Activated CD4-positive, alpha-beta T cell treated with anti-CD3 and anti-CD28 coated beads, Interleukin-2, amount 10 ng/mL, durations not matched to agents 7 days and 5 days (primary cell): ENCODE measurements at places on chromosomes 1 and 21. TPM values are rescaled to one million over a fixed set of nuclear protein-coding genes. Genes with fewer than 3 reads are reported as not detected.

The PGLYRP3 gene
- total RNA-seq: not detected

The HSD3B1 gene
- total RNA-seq: not detected

The LRRC53 gene
- total RNA-seq: not detected

The SOX13 gene
- 0.60 TPM for total RNA-seq

The E2F2 gene
- 112 TPM for total RNA-seq

DNA sequence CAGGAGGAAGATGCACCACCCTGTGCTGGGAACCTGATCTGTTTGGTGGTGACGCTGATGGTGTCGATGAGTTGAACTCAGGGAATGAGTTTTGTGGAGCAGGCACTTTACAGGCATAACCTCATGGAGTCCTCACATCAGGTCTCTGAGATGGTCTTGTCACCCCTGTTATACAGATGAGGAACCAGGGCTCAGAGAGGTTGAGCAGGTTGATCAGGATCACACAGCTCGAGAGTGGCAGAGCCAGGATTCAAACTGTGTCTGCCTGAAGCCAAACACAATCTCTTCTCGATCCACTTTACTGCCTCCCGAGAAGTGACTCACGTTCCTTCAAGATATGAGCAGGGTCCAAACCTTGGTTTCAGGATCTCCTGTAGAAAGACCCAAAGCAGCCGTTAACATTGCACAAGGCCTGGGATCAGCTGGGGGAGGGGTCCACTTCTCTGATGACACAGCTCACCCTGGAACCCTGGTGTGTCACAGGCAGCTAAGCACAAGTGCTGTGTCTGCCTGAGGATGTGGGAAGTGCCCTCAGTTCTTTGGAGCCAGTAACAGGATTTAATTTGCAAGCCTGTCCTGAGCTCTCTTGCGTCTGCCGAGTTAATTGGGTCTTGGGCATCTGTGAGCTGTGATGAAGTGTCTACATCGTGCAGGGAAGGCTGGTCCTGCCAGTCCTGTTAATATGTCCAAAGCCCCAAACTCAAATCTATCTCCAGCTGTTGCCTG, 65.4 kb upstream of the STUM start:
- H3K36me3 ChIP-seq: no peaks in the 10 kb centered on the region
- peaks cover 50% of the 10 kb centered on the region for H3K27me3 ChIP-seq
- peaks cover 7% of the 10 kb centered on the region for H3K4me1 ChIP-seq
- no peak for DNase-seq
- no peak overlapping the region for H3K27ac ChIP-seq

DNA sequence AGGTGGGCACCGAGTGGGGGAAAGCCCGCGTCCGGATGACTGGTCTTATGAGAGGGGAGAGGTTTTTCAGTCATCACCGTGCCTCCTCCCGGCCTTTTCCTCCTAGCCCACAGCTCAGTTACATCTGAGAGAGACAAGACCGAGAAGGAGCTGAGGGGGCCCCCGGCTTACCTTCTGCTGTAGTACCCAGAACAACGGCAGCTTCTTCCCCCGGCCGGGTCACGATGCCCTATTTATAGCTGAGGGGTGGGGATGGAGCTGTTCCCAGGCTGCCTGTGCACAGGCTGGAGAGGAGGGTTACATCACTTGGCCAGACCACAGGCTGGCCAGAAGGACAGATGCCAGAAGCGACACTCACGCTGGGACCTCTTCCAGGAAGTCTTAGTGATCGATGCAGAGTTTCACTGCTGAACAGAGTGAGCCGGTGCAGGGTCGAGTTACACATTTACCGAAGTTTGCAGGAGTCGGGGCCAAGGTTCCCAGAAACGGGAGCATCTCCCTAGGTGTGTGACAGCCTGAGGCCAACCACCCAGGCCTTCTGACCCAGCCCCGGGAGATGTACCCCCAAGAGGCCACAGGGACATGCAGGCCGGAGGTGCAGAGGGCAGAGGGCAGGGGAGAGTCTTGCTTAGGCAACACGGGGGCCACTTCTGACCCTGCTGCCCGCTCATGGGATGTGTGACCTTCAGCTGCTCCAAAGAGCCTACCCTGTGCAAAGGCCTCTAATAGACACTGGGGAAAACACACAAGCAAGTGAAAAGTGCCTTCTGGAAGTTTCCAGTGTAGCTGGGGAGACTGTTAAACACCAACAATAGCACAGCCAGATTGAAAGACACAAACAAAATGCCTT, at the start of gene AGT:
Gene AGT, minus strand, starts transcription at position 208 of the 850 bp plus-strand sequence. CDS start 3,299 bp downstream, outside the sequence.
- H3K4me1 ChIP-seq: no peaks in the 10 kb centered on the region
- H3K4me3 ChIP-seq: no peak within 1 kb of the TSS
- no peak for DNase-seq
- no peaks in the 10 kb centered on the region for H3K36me3 ChIP-seq
- H3K27ac ChIP-seq: no peak within 1 kb of the TSS
- peaks cover 5% of the 10 kb centered on the region for H3K27me3 ChIP-seq

DNA sequence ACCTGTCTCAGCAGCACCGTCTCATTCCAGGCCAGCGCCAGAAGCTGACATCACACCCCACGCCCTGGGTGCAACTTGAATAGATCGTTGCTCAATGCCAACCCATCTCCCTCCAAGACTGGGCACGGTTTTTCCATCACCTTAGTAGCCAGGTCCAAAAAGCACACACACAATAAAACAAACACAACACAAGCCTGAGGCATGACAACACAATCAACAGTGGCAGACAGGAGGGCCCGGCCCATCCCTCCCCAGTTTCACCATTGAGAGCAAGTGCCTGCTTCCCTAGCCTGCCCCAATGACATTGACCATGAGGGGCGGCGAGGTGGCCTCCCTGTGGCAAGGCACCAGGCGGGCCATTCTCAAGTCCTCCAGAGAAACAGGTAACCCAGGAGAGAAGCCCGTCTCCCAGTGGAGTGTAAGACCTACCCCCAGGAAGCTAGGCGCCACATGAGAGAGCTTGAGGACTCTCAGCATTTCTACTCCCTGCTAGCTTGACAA, 2.7 kb downstream of the IFFO2 start:
- DNase-seq: no peak
- peak overlapping the region; percentile 80 for H3K4me3 ChIP-seq

DNA sequence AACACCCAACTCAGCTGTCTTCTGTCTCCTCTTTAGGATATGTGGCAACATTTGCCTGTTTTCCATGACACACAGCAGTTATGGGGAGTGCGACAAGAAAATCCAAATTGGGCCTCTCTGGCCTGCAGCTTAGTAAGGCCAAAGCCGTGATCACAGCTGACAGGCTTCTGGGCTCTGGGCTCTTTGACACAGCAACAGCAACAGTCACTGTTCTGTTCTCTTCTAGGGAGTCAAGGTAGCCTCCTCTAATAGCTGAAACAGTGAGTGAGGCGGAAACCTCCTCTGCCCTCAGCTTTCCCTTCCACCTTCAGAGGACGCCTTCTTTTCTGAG, 19.0 kb downstream of the CLCA1 start:
- no peaks in the 10 kb centered on the region for H3K4me1 ChIP-seq
- no peaks in the 10 kb centered on the region for H3K36me3 ChIP-seq
- no peak for DNase-seq
- H3K27me3 ChIP-seq: peaks cover under 1% of the 10 kb centered on the region

- H3K27me3 ChIP-seq: no peaks in the 10 kb centered on the region
- DNase-seq: no peak
- no peaks in the 10 kb centered on the region for H3K4me1 ChIP-seq
- no peak overlapping the region for H3K4me3 ChIP-seq
Measured at GRCh38 chr1:222994511-222995235, 148.4 kb downstream of the TLR5 start.

- no peak overlapping the region for H3K4me3 ChIP-seq
- H3K36me3 ChIP-seq: no peaks in the 10 kb centered on the region
- no peak overlapping the region for H3K27ac ChIP-seq
- H3K4me1 ChIP-seq: no peaks in the 10 kb centered on the region
- no peak for DNase-seq
Measured at GRCh38 chr1:197862221-197862620, 40.2 kb upstream of the C1orf53 start.

DNA sequence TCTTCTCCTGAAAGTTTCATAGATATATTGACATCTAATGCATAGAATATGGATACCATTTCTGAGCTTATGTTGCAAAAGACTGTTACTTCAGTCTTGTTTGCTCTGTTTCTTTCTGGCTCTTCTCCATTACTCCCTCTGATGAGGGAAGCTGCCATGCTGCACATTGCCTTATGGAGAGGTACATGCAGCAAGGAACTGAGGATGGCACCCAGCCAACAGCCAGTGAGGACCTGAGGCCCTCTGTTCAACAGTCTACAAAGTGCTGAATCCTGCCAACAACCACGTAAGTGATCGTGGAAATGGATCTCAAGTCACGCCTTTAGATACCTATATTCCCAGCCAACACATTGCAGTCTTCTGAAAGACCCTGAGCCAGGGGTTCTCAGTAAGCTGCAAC, 66.6 kb upstream of the ADAMTS5 start:
- H3K27ac ChIP-seq: no peak overlapping the region
- no peaks in the 10 kb centered on the region for H3K27me3 ChIP-seq
- no peaks in the 10 kb centered on the region for H3K4me1 ChIP-seq
- no peak for DNase-seq
- H3K4me3 ChIP-seq: no peak overlapping the region

DNA sequence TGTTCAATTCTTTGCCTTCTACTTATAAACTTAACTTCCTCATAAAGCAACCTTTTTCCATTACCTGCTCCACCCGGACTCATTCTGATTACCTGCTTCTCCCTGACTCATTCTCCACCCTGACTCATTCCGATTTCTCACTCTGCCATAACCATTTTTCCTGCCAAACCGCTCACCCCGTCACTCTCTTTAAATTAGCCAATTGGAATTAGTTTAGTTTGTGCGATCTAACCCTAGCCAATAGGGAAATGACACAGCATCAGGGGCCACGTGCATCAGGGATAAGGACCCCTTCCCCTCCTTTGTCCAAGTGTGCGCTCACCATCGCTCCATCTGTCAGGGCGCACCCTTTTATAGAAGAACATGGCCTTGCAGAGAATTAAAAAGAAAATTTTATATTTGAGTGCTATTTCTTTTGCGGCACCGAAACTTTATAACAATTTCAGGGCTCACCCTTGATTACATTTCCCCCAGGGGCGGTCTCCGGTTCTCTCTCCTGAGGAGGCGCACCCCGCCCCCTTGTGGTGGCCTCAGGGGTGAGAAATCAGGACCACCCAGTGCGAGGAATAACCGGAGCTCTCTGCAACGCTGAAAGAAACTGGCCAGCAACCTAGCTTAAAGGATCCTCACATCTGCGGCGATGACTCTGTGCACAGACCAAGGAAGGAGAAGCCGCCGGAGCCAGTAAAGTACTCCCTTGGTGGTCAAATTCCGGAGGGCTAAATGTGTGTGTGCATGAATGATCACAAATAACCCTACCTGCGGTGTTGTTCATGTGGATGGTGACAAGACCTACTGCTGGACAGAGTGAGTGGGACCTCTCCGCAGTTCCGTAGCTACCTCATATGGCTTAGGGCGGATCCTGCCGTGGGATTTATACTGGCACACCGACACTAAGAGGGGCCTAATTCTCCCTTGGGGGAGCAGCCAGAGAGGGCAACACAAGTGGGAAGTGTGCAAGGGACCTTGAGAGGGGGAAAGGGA, 30.3 kb upstream of the CBR3 start:
- peak overlapping the region; percentile 9 for H3K4me3 ChIP-seq
- peak; percentile 42 for DNase-seq
- H3K36me3 ChIP-seq: peaks cover 4% of the 10 kb centered on the region

- H3K36me3 ChIP-seq: no peaks in the 10 kb centered on the region
- H3K27ac ChIP-seq: no peak overlapping the region
- no peaks in the 10 kb centered on the region for H3K27me3 ChIP-seq
- DNase-seq: no peak
Measured at GRCh38 chr1:69994241-69994640, 211.1 kb downstream of the LRRC40 start.

DNA sequence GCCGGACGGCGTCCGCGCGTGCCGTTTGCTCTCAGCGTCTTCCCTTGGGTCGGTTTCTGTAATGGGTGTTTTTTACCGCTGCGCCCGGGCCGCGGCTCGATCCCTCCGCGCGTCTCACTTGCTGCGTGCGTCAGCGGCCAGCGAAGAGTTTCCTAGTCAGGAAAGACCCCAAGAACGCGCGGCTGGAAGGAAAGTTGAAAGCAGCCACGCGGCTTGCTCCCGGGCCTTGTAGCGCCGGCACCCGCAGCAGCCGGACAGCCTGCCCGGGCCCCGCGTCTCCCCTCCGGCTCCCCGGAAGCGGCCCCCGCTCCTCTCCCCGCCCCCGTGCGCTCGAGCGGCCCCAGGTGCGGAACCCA, 159.8 kb downstream of the RUNX1 start:
- H3K36me3 ChIP-seq: peaks cover 19% of the 10 kb centered on the region
- peak; percentile 41 for DNase-seq
- H3K4me3 ChIP-seq: peak overlapping the region; percentile 84
- H3K4me1 ChIP-seq: peaks cover 51% of the 10 kb centered on the region
- no peaks in the 10 kb centered on the region for H3K27me3 ChIP-seq
- H3K27ac ChIP-seq: peak overlapping the region; percentile 93

GRCh38 chr1:212235857-212236256, 49.4 kb upstream of the PPP2R5A start:
- H3K27ac ChIP-seq: no peak overlapping the region
- H3K4me1 ChIP-seq: peaks cover 26% of the 10 kb centered on the region
- no peaks in the 10 kb centered on the region for H3K27me3 ChIP-seq
- no peak for DNase-seq
- H3K4me3 ChIP-seq: no peak overlapping the region
- no peaks in the 10 kb centered on the region for H3K36me3 ChIP-seq

GRCh38 chr1:170533298-170533697, 1.3 kb downstream of the GORAB start:
- no peak overlapping the region for H3K4me3 ChIP-seq
- H3K27ac ChIP-seq: no peak overlapping the region
- peaks cover 15% of the 10 kb centered on the region for H3K36me3 ChIP-seq
- DNase-seq: no peak
- peaks cover 12% of the 10 kb centered on the region for H3K4me1 ChIP-seq

DNA sequence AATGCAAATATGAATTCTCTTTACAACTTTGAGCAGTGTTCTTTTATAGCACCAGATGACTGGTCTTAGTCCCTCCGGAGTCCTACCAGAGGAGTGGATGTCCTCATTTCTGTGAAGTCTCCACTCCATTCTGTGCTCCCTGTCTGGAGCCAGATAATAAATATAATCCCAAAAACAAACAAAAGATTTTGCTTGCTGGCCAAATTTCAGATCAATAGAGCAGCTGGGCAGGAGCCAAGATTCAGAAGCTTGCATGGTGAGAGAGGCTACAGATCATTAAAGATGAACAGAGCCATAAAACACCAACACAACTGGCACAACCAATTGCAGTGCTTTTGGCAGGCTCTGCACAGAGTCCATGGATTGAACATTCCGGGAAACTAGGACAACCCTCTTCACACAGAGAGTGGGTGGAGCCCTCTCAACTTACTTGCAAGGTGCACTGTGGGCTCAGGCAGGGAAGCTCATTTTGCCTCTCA, 231.5 kb upstream of the SNX7 start:
- H3K27me3 ChIP-seq: peaks cover 2% of the 10 kb centered on the region
- no peaks in the 10 kb centered on the region for H3K4me1 ChIP-seq
- no peak overlapping the region for H3K4me3 ChIP-seq
- DNase-seq: no peak
- no peaks in the 10 kb centered on the region for H3K36me3 ChIP-seq
- H3K27ac ChIP-seq: no peak overlapping the region

GRCh38 chr1:30184393-30185141, 538.8 kb downstream of the MATN1 start:
- H3K4me3 ChIP-seq: no peak overlapping the region
- no peaks in the 10 kb centered on the region for H3K4me1 ChIP-seq
- no peak overlapping the region for H3K27ac ChIP-seq
- DNase-seq: no peak
- H3K36me3 ChIP-seq: no peaks in the 10 kb centered on the region

- H3K4me3 ChIP-seq: no peak within 1 kb of the TSS
- peak; percentile 50 for DNase-seq
- H3K36me3 ChIP-seq: no peaks in the 10 kb centered on the region
- H3K27ac ChIP-seq: no peak within 1 kb of the TSS
Measured at GRCh38 chr1:17119076-17119772, at the start of gene PADI2. PADI2 (minus strand) TSS chr1:17119451; CDS start chr1:17119371, 80 bp downstream.

GRCh38 chr1:191699343-191699742, 458.9 kb upstream of the RGS18 start:
- no peak overlapping the region for H3K27ac ChIP-seq
- H3K27me3 ChIP-seq: no peaks in the 10 kb centered on the region
- no peaks in the 10 kb centered on the region for H3K36me3 ChIP-seq
- no peak overlapping the region for H3K4me3 ChIP-seq
